ENCODE measurements at places on chromosomes 7 and 10.

- no peak for DNase-seq
Observed at GRCh38 chr10:34223658-34224057, 591.4 kb downstream of the PARD3 start.

GRCh38 chr10:115844591-115844990 is 428.4 kb downstream of the GFRA1 start:
- DNase-seq, result no peak

GRCh38 chr7:99076615-99077014 is 67.3 kb downstream of the SMURF1 start:
- DNase-seq, result no peak

GRCh38 chr7:100387695-100388094 is 14.4 kb downstream of the PILRA start:
- DNase-seq, result no peak

DNA sequence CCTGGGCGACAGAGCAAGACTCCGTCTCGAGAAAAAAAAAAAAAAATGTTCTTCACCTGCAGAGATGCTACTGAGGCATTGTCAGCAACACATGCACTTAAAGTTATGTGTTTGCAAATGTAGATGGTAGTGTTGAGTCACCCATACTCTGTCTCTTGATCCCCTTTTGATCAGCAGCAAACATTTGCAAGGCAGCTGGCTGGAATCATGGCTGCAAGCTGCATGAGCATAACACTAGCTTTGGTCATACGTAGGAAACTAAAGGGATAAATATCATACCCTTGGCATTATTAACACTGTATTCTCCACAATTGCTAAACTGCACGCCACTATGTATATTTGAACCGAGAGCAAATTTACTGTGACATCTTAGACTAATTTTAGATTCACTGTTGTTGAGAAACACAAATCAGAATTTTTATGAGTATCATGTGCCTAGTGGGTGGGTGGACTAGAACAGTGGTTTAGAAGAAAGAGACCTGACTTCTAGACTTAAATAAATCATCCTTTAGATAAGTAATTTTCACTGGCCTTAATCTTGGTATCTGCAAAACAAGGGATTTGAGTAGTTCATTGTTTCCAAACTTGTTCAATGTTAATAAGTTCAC is 229.3 kb upstream of the MEOX2 start:
- no peak for DNase-seq

DNA sequence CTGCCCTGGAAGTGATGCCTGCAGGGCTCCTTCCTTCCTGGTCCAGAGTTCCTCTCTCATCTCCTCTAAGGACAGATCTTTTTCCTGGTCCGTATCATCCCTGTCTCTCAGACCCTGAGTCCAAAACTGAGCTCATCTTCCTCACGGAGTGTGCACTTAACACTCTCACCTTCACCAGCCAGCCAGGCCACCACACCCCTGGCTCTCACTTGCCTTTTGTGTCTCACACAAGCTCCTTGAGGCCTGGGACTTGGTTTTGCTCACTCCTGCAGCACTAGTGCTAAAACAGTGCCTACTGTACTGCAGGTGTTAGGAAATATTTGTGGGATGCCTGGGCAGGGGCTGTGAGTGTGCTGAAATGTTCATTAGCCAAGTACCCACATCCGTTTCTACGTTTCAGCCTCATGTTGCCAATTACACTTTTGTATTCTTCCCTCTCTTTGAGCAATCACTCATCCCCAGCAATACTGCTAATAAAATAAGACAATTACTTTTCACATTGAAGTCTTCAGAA is 21.4 kb upstream of the PARP12 start:
- DNase-seq, result no peak

GRCh38 chr10:96468845-96469244 is 44.9 kb downstream of the TLL2 start:
- no peak for DNase-seq

DNA sequence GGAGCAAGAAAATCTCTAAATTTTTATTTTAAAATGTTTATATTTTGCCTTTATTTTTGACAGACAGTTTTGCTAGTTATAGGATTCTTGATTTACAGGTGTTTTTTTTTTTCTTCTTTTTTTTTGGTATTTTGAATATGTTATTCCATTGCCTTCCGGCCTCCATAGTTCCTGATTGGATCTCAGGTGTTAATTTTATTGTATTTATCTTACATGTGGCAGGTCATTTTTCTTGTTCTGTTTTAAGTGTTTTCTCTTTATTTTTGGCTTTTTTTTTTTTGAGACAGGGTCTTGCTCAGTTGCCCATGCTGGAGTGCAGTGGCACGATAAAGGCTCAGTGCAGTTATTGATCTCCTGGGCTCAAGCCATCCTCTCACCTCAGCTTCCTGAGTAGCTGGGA is 73.9 kb downstream of the MLLT10 start:
- DNase-seq, result no peak

All from DMS153 (cell line).